ENCODE measurements at places on chromosomes 1 and 21. TPM values are rescaled to one million over a fixed set of nuclear protein-coding genes. Genes with fewer than 3 reads are reported as not detected.

DNA sequence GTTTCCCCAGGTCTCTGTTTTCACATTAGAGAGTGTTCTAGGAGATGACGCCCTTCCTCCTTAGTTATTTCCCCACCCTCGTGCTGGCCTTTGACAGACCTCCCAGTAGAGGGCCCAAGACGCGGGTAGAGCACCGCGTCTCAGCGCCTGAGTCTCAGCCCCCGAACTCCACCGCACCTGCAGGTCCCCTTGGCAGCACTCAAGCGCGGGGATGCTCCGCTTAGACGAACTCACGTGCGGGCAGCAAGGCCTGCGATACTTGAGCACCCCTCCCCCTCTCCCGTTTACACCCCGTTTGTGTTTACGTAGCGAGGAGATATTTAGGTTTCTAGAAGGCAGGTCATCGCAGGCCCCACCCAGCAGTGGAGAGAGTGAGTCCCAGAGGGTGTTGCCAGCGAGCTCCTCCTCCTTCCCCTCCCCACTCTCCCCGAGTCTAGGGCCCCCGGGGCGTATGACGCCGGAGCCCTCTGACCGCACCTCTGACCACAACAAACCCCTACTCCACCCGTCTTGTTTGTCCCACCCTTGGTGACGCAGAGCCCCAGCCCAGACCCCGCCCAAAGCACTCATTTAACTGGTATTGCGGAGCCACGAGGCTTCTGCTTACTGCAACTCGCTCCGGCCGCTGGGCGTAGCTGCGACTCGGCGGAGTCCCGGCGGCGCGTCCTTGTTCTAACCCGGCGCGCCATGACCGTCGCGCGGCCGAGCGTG is at the start of gene CD55:
CD55 (plus strand) TSS at position 600 of the 711 bp plus-strand sequence; CDS start at position 688, 88 bp downstream.
- no peaks in the 10 kb centered on the region for H3K27me3 ChIP-seq
- DNase-seq, result peak; percentile 97
- H3K4me3 ChIP-seq, result peak within 1 kb of the TSS; percentile 91
- peaks cover 35% of the 10 kb centered on the region for H3K4me1 ChIP-seq
- peak within 1 kb of the TSS; percentile 95 for H3K27ac ChIP-seq

- no peaks in the 10 kb centered on the region for H3K4me1 ChIP-seq
- H3K4me3 ChIP-seq, result no peak overlapping the region
- no peak overlapping the region for H3K27ac ChIP-seq
- no peaks in the 10 kb centered on the region for H3K36me3 ChIP-seq
Measured at GRCh38 chr1:33370301-33370700, 49.4 kb upstream of the A3GALT2 start.

DNA sequence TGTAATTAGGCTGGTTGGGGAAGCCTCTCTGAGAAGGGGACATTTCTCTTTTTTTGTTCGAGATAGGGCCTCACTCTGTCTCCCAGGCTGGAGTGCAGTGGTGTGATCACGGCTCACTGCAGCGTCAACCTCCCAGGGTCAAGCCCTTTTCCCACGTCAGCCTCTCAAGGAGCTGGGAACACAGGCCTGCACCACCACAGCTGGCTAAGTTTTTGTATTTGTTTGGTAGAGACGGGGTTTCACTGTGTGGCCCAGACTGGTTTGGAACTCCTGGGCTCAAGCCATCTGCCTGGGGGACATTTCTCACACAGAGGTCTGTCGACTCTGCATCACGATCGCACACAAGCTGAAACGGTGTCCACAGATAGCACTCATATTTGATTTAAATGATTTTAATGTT is 39.7 kb downstream of the HUNK start:
- H3K4me1 ChIP-seq, result no peaks in the 10 kb centered on the region
- peaks cover 24% of the 10 kb centered on the region for H3K27me3 ChIP-seq
- no peak overlapping the region for H3K27ac ChIP-seq
- no peak overlapping the region for H3K4me3 ChIP-seq

The TNFRSF18 gene
- 591 TPM for total RNA-seq

The DDR2 gene
- 2.3 TPM for total RNA-seq
